NCI-H1694 (cell line): ENCODE measurements at places on chromosomes 16 and 17.
A peak's percentile ranks its signal among the peaks of the same experiment; 100 is the strongest.

DNA sequence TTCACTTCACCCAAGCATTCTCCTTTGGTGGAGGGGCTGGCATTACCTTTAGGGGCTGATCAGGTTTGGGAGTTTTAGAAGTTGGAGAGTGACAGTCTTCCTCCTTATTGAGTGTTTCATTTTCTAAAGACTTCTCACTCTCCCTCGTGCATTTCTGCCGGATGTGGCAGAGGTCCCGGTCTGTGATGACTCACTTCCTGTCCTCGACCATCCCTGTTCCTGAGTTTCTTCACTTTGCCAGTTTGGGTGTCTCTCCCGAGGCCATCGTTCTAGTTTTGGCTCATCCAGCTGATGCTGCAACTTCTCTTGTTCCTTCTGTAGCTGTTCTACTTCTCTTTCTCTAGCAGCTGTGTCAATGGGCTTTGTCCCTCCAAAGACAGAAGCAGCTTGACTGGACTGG is 104.3 kb downstream of the PHKB start:
- no peak for DNase-seq

GRCh38 chr16:88754109-88754911 is 30.7 kb downstream of the PIEZO1 start:
- DNase-seq, result no peak

DNA sequence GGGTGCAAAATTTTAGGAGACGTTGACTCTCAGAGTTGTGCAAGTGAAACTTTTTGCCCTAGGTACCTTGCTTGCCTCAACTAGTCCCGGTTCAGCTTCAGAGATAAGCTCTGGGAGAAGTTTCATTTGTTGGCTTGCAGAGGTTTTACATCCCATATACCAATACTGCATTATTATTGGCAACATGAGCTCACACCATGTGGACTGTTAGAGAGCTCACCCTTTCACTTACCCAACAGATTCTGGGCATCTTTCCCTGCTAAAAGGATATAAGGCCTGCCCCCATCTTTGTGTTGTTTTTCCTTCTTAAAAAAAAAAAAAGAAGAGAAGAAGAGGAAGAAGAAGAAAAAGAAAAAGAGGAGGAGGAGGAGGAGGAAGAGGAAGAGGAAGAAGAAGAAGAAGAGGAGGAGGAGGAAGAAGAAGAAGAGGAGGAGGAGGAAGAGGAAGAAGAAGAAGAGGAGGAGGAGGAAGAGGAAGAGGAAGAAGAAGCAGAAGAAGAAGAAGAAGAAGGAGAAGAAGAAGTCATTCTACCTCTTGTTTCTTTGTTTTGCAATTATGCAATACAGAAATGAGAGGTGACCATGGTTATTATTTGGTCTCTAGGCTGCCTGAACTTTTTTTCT is 292.6 kb upstream of the IRX3 start:
- DNase-seq, result no peak

- DNase-seq, result peak; percentile 74
These were observed at the start of gene SRP68 for GRCh38 chr17:76072148-76072858. Gene SRP68 (minus strand): TSS chr17:76072517. CDS start chr17:76072491, 26 bp downstream.

GRCh38 chr16:20873331-20873730 is 26.8 kb downstream of the DCUN1D3 start:
- no peak for DNase-seq

GRCh38 chr16:27241658-27242057 is 26.9 kb downstream of the NSMCE1 start:
- DNase-seq, result no peak

- peak; percentile 82 for DNase-seq
These were observed 225.9 kb downstream of the SEC14L1 start for GRCh38 chr17:77366558-77367245.

- no peak for DNase-seq
These were observed 19.0 kb downstream of the ABCC12 start for GRCh38 chr16:48136547-48137360.

DNA sequence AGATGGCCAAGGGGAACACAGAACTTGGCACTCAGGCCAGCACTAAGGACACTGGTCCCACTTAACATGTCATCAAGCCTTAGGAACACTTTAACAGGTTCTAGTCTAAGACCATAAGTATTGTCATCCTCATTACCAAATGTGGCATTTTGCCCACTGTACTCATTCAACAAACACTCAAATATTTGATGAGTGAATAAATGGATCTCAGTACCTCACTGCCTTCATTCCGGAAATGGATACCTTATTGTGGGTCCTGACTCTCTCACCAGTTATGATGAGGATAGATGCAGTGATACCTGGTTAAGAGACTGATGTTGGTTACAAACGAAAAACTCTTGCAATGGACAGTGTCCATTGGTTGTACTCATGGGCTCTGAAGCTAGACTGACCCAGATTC is 455.2 kb upstream of the DYNLRB2 start:
- no peak for DNase-seq

DNA sequence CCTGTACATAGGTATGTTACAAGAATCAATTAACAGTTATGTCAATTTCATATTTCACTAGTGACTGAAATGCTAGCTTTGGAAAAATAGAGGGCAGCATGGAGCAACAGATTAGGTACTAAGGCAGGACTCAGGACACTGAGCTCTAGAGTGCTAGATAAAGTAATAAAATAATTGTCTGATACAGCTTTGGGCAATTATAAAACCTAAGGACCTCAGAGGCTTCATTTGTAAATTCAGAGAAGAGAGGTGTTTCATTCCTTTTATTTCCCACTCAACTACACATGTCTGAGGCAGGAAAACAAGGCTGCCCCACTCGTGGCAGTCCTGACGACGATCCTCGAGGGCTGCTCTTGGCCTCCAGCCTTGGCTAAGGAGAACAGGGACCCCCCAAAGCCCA is 81.5 kb downstream of the CA4 start:
- peak; percentile 53 for DNase-seq

- DNase-seq, result no peak
These were observed 157.5 kb upstream of the CACNG5 start for GRCh38 chr17:66677201-66677981.

GRCh38 chr17:18968945-18969887 is 17.3 kb downstream of the SLC5A10 start:
- no peak for DNase-seq

GRCh38 chr17:40298726-40299125 is 10.3 kb upstream of the RARA start:
- DNase-seq, result no peak

DNA sequence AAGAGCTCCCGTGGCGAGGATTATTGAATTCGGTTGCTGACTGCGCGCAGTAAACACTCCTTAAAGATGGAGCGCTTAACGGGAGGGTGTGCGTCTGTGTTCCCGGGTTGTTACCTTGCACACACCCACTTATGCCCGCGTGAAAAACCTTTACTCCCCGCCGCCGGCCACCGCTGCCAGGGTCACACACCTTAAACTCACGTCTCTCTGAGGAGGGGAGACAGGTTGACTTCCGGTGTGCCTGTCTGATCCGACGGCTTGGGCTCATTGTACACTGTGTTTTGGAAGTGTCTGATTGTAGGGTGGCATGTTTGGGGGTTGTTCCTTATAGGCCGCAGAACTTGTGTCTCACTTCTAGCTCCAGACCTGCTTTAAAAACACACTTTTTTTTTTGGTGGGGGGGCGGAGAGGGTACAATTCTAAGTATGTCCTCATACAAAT is 66.8 kb downstream of the KPNA2 start:
- DNase-seq, result no peak

DNA sequence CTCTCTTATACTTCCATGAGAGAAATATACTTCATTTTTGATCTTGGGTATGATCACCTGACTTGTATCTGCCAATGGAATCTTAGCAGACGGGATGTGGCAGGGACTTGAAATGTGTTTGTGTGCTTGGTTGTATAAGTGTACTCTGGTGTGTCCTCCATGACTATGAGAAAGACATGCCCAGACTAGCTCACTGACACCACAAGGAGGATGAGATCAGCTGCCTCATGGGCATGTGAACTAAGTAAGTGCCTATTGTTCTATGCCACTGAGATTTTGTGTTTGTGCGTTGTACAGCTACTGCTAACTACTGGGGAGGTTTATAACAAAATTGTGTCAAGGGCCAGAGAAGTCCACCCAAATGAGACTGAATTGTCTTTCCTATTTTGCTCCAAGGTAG is 402.2 kb upstream of the SALL1 start:
- no peak for DNase-seq

- no peak for DNase-seq
These were observed 84.2 kb downstream of the KCNJ12 start for GRCh38 chr17:21460358-21460757.

GRCh38 chr16:89324056-89325010 is 106.8 kb downstream of the ZNF778 start:
- DNase-seq, result no peak

- DNase-seq, result no peak
These were observed 832 bp upstream of the ADAP2 start for GRCh38 chr17:30920683-30921543.

DNA sequence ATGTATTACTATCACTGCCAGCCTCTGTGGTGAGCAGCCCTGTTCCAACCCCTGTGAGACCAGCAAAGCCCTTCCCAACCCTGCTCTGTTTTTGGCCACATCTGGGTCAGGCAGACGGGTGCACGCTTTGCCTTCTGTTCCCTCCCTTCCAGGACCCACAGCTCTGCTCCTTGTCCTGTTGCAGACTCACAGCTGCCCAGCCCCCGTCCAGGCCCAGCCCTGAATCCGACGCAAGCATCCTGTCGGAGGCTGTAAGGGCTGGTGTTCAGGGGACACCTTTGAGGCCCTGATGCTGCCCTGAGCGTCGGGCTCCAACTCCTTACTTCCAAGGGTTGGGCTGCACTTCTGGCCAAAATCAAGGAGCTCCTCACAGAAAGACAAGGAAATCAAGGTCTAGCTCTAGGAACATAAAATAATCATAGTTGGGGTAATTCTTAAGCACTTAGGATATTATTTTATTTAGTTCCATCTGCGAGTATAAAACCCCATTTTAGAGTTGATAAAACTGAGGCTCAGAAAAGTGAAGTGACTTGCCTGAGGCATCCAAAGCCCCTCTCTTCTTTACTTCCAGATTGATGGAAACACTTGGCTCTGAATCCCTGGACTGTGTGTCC is 14.3 kb upstream of the SRCIN1 start:
- no peak for DNase-seq

GRCh38 chr17:39551879-39552278 is 55.8 kb downstream of the NEUROD2 start:
- no peak for DNase-seq

DNA sequence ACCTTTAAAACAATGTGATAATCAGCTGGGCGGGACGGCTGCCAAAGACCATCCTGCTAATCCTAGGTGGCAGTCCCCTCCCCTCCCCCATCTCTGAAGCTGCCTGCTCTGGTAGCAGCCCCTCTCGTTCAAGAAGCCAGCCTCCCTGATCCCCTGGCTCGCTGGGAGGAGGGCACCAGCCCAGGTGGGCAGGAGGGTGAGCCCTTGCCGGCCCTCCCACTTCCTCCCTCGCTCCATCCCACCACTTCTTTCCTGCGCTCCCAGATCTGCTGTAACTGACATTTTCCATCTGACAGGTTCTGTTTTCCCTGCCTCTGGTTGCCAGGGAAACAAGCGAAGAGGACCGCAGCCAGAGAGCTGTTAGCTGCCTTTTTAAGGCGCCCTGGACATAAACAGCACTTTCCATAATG is 155.7 kb upstream of the TNRC6C start:
- DNase-seq, result peak; percentile 93

DNA sequence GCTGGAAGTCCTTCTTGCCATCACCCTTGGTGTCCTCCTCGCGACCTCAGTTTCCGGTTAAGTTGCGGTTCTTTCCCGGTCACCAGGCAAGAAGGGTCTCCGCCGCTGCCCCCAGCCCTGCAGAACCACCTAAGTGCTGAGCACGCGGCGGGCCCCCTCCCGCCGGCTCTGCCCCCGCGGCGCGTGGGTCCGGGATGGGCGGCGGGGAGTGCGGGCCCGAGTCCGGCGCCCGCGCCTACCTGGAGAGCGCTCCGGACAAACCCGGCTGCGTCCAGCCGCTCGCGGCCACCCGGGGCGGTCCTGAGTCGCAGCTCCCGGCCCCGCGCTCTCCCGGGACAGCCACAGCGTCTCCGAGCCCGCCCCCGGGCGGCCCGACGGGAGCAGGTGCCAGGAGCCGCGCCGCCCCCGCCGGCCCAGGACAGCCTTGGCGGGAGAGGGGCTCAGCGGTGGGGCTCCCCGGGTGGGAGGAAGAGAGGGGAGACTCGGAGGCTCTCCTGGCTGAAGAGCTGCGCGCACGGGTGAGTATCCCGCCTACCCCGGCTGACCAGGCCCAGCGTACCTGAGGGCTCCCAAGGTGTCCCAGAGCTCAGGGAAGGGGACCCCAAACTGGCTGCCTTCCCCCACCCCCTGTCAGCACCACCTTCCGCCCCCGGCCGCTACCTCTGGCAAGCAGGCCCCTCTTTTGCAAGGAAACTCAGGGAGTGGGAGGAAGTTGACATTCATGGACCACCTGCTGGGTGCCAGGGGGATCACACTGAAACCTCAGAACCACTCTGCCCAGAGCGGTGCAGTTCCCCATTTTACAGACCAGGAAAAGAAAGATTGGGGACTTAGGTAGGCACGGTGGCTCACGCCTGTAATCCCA is 22.2 kb upstream of the C17orf113 start:
- no peak for DNase-seq

- DNase-seq, result no peak
These were observed 23.3 kb upstream of the SDR42E2 start for GRCh38 chr16:22139008-22139407.

GRCh38 chr16:2719328-2720063 is 528 bp downstream of the PRSS27 start:
- no peak for DNase-seq

DNA sequence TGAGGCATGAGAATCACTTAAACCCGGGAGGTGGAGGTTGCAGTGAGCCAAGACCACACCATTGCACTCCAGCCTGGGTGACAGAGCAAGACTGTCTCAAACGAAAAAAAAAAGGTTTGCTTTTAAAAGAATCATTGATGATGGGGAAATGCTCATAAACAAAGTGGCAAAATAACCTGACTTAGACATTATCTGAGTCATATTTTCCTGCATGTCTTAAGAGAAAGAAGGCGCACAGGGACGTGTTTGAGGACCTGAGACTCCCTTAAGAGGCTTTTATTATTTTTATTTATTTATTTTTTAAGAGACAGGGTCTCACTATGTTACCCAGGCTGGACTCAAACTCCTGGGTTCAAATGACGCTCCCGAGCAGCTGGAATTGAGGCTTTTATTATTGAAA is 5.7 kb upstream of the PRPSAP1 start:
- DNase-seq, result no peak

GRCh38 chr16:87608400-87608985 is 6.2 kb downstream of the JPH3 start:
- no peak for DNase-seq

DNA sequence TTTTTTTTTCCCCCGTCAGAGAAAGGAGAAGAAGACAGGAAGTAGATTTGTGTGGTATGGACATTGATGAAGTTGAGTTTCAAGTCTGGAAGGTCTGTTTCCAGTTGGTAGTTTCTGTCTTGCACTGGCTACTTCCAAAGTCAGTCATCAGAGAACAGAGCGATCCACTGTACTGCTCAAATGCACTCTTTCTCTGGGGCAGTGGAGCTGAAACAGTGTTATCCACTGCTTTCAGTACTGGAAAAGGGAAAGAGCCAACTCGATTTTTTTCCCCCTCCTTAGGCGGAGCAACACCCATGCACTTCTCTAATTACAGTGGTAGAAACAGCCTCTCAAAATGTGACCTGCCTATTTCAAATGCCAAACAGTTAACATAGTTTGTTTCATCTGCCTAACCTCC is 7.4 kb downstream of the PRKCA start:
- DNase-seq, result no peak

- DNase-seq, result peak; percentile 70
These were observed 124.4 kb downstream of the CCDC144A start for GRCh38 chr17:16814439-16814838.

- no peak for DNase-seq
These were observed 1.3 kb downstream of the PLEKHH3 start for GRCh38 chr17:42675348-42675964.

GRCh38 chr16:57609541-57610401 is 18.7 kb upstream of the ADGRG1 start:
- peak; percentile 37 for DNase-seq

- no peak for DNase-seq
These were observed 42.3 kb upstream of the BCAR1 start for GRCh38 chr16:75293772-75294171.
